Activated CD4-positive, alpha-beta T cell treated with anti-CD3 and anti-CD28 coated beads, Interleukin-2, Interleukin-6, amounts not matched to agents 100 ng/mL and 50 ng/mL, durations not matched to agents 16 hours and 8 hours (primary cell): ENCODE measurements at places on chromosomes 3 and 15.

- DNase-seq: no peak
Measured at GRCh38 chr3:10283638-10284037, 9.1 kb downstream of the GHRL start.

DNA sequence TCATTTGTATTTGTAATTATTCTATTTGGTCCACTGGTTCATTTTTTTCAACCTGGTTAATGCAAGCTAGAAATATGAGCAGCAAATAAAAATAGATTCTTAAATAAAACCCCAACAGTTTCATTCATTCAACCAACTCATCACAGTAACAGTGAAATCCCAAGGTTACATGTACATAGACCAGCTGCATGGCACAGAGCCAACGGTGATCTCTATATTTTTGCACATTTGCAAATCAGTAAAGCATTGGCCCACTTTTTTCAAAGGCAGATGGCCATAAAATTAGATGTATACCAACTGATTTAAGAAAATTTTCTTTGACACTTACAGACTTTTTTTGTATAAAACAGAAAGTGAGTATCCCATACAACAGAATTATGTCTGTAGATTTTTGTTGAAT lies 49.3 kb downstream of the STRIT1 start:
- no peak for DNase-seq

GRCh38 chr3:169931747-169932520 lies 20.6 kb downstream of the SAMD7 start:
- DNase-seq: no peak

- no peak for DNase-seq
Measured at GRCh38 chr15:58459560-58459959, 27.8 kb downstream of the LIPC start.

GRCh38 chr3:29282427-29283230 lies 1.8 kb downstream of the RBMS3 start:
- DNase-seq: no peak

DNA sequence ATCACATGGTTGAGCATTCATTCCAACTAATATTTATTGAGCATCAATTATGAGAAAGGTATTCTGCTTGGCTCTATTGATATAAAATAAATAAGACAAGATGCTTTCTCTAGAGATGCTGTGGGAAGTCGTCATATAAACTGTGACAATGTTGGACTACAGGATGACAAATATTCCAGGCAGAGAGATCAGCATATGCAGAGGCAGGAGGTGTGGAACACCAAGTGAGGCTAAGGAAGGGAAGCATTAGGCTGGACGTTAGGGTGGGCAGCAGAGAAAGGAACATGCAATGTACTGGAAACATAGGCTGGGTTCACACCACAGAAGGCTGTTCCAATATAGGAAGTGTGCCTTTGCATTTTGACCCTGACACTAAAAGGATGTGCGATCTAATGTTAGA lies 38.6 kb downstream of the CD200 start:
- no peak for DNase-seq

DNA sequence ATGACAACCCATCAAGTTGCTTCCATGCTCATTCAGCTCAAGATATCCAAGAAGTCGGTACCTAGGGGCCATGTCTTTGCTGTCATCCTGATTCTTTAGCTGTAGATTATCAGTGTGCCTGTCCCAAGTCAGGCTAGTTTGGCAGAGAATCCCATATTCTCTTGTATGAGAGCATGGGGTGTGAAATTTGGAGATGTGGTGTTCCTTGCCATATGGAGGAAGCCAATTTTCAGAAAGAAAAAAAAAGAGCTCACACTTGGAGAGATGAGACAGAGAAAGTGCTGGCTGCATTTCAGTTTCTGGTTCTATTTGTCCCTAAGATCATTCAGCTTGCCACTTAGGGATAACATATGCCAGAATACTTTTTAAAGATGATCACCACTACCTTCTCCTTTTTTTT lies 52.3 kb upstream of the SLC4A7 start:
- DNase-seq: no peak

- DNase-seq: no peak
Measured at GRCh38 chr3:36373666-36374065, 6.6 kb upstream of the STAC start.

GRCh38 chr3:137963463-137963862 lies 46.5 kb upstream of the CLDN18 start:
- no peak for DNase-seq

GRCh38 chr3:56677286-56677685 lies 5.8 kb downstream of the TASOR start:
- peak; percentile 56 for DNase-seq

- DNase-seq: no peak
Measured at GRCh38 chr3:187971629-187972028, 182.3 kb upstream of the LPP start.

- no peak for DNase-seq
Measured at GRCh38 chr3:106345353-106346027, 476.7 kb upstream of the CBLB start.

DNA sequence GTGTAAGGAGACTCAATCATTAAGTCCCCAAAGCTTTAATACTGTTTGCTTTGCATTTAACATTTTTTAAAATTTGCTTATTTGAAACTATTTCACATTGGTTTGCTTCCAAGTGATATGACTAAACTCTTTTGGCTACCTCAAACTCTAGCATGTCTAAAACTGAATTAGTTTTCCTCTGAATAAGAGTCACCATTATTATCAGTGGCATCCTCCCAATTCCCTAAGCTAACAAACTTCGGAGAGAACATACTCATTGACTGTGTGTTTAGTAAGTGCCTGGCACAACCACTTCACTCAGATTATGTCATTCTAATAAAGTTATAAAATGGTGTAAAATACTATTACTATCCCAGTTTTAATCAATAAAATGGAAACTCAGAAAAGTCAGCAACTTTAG lies 21.9 kb downstream of the ATOSA start:
- DNase-seq: no peak

- no peak for DNase-seq
Measured at GRCh38 chr3:111585217-111585616, 9.9 kb downstream of the ZBED2 start.

DNA sequence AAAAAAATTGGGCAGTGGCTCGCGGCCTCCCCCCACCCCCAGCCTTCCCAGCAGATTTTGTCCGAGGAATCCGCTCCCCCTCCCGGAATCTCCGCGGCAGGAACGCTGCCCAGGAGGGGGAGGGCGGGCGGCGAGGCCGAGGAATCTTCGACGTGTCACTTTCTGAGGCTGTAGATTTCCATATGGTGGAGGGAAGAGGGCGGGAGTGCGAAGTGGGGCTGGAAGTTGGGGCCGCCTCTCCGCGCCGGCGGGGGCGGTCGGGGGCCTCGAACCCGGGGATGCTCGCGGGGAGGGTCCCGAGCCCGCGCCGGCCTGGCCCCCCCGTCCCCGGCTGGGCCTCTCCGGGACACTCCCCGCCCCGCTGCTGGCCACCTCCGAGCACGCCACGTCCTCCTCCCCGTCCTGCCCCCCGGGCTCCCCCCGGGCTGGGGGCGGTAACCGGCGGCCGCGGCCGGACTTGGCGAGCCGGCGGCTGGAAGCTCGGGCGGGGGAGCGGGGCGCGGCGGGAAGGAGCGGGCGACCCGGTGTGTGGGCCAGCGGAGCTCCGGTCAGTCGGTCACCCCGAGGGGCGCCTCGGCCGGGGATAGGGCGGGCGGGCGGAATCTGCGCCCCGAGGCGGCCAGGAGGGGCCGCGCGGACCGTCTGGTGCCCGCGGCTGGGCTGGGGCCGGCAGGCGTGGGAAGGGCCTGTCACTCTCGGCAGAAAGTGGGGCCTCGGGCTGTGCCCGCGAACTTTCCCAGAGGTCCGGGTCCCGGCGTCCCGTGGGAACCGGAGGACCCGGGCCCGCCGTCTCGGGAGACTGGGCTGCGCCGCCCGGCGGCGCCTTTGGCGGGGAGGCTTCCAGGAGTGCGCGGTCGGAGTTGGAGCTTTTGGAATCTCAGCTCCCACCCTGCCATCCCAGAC lies 951 bp downstream of the FNDC3B start:
- peak; percentile 27 for DNase-seq

DNA sequence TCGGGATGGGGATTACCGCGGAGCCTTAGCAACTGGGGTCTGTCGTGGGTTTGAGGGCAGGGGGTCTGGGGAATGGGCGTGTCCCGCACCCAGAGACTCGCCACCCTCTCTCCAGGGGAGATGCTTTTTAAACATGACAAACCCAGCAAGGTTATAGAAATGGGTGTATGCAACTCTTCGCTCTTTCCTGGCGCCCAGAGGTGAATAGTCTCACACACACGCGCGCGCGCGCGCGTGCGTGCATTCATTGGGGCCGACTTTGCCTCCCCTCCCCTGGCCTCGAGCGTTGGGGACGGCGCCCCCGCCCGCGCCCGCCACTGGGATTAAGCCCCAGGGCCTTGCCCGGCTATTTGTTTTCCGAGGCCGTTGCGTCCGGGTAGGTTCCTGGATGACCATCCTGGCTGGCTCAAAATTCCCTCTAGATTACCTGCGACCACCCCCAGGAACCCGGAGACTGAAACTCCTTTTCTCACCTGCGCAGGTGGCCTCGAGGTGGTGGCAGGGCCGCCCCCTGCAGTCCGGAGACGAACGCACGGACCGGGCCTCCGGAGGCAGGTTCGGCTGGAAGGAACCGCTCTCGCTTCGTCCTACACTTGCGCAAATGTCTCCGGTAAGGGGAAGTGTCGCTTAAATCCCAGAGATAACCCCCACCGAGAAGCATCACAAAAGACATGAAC lies 777 bp downstream of the GPR160 start:
- DNase-seq: peak; percentile 17

DNA sequence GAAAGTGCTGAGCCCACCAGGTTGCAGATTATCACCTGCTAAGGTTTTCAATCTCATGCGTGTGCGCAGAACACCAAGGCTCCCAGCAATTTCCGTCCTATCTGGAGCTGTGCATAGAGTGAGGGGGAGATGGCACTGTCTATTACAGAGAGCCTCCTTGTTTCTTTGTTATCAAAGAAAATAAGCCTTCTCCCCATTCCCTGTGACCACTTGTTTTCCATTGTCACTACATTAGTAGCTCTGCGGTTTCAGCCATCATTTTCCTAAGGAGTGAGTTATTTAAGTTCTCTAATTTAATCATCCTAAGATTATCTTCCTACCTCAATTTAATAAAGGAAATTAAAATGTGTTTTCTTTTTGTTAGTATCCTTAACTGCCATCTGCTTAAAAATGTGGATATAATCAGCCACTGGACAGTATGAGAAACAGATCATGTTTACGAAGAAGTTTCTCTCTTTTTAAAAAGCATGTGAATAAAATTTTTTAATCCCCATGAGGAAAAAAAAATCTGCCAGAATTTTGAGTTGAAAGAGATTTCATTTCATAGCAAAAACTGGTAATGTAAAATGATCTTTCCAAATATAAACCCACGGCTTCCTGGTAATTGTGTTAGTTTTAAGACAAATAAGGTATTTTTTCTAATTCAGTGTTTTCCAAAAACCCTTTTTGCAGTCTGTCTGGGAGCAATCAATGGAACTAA lies 172.3 kb upstream of the UBE2E1 start:
- no peak for DNase-seq

- no peak for DNase-seq
Measured at GRCh38 chr15:85545185-85545584, 164.8 kb downstream of the AKAP13 start.

- DNase-seq: no peak
Measured at GRCh38 chr3:20222274-20222673, 36.3 kb upstream of the SGO1 start.

GRCh38 chr3:175692256-175692655 lies 833.1 kb downstream of the NAALADL2 start:
- DNase-seq: no peak

DNA sequence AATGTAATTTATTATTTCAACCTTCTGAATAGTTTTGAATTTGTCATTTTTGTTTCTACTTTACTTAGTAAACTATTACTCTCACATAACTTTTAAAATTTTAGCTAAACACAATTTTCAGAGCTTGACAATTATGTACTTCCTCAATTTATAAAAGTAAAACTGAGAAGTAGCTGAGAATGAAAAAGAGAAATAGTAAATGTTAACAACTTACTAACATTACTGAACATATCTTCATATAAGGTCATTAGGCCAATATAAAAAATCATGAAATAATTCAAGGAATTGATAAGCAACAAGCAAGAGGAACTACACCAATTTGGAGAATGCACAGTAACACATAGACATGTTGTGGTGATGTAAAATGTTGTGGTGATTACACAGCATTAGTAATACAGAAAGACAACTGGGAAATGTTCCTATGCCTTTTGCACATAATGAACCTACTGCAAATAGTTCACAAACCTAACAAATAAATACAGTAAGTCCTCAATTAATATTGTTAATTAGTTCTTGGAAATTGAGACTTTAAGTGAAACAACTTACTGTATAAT lies 137.9 kb downstream of the CBLB start:
- DNase-seq: peak; percentile 14

GRCh38 chr15:82079736-82080135 lies 33.9 kb upstream of the MEX3B start:
- DNase-seq: no peak

DNA sequence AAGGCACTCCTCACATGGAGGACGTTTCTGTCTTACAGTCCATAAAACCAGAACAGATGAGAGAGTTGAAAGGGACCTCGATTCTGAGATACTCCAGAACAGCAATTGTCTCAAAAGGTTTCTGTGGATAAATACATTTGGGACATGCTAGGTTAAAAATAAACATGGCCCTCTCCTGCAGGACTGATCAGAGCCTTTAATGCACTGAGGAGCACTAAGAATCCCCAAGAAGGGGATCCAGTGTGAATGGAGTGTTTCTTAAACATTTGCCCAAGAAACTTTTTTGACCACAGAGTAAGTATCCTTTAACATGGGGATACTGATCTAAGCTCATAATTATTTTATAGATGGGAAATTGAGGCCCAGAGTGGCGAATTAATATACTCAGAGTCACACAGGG lies 223.4 kb downstream of the XXYLT1 start:
- DNase-seq: no peak

DNA sequence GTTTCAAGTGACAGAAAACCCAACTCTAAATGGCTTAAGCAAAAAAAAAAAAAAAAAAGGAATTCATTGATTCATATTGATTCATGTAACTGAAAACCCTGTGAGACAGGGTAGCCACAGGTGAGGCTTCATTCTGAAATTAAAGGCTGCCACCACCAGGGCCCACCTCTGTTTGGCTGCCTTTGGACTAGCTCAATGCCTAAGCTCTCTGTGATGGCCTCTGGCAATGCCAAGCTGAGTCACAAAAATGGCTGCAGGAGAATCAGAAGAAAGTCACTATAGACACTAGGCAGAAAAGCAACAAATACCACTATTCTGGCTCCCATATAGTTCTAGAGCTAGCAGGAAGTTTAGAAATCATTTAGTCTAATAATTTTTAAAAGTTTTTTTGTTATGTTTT lies 38.2 kb upstream of the GYG1 start:
- DNase-seq: no peak
